ENCODE measurements at places on chromosomes 1 and 21. TPM values are rescaled to one million over a fixed set of nuclear protein-coding genes. Genes with fewer than 3 reads are reported as not detected.

DNA sequence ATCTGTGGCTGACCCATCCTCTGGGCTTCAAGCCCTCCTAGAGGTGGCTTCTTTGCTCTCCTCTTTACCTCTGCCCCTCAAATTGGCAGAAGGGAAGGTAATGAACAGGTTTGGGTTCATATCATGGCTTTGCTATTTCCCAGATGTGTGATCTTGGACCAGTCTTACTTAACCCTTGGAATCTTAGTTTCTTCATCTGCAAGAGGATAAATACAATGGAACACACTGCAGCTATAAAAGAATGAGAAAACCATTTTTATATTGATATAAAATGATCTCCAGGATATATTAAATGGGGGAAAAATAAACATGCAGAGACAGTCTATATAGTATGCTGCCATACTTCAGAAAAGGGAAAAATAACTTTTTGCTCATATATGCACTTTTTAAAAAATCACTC is 5.6 kb downstream of the GLMP start:
- no peak for DNase-seq
- no peaks in the 10 kb centered on the region for H3K27me3 ChIP-seq
- no peak overlapping the region for H3K4me3 ChIP-seq
- no peak overlapping the region for H3K27ac ChIP-seq

Gene AMIGO1
- 8.5 TPM for total RNA-seq

GRCh38 chr1:5225707-5226704 is 571.6 kb downstream of the AJAP1 start:
- H3K36me3 ChIP-seq, result no peaks in the 10 kb centered on the region
- DNase-seq, result no peak
- no peak overlapping the region for H3K27ac ChIP-seq
- H3K4me3 ChIP-seq, result no peak overlapping the region

Gene KCNE1
- total RNA-seq, result 0.34 TPM

Gene C1orf94
- total RNA-seq, result not detected

DNA sequence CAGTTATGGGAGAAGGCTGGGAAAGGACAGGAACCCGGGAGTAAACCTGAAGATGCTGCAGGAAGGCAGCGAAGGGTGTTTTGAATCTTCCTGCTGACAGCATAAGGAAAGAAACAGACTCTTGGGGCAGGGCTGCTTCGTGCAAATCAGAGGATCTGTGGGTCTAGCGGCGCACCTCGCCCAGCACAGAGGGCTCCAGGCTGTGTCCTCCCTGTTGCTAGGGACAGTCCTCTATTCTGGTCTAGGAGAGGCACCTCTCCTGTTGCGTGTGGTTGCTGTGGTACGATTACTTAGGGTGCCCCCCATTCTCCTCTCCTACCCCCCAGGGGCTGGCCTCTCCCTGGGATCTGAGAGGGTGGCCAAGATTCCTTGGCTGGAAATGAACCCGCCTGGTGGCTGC is 11.4 kb downstream of the C2CD2 start:
- H3K4me3 ChIP-seq, result no peak overlapping the region
- peaks cover 7% of the 10 kb centered on the region for H3K36me3 ChIP-seq
- H3K27ac ChIP-seq, result no peak overlapping the region
- H3K27me3 ChIP-seq, result no peaks in the 10 kb centered on the region
- H3K4me1 ChIP-seq, result peaks cover 4% of the 10 kb centered on the region

DNA sequence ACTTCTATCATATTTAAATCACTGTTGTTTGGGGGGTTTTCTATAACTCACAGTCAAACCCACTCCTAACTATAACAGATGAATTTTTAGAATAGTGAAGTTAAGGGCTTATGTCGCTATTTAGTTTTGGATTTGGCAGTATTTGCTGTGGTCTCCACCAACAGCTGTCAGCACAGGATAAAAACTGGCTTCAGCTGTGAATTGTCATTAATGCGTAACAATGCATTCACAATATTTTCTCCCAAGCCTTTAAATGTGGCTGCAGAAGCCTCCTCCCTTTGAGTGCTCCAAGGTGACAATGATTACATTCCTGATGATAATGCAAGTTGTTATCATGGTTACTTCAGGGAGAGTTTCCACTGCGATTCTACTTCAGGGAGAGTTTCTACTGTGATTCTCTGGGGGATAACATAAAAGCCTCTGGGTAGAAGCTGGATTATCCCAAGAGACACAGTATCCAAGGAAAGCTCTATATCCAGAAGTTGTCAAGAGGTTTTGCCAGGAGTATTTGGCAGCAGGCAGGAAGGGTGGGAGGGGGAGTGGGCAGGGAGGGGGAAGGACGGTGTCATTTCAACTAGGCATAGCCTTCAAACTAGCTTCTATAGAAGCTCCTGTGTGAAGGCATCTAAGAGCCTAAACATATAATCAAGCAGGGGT is 14.9 kb upstream of the SMIM12 start:
- DNase-seq, result no peak
- H3K27me3 ChIP-seq, result peaks cover 71% of the 10 kb centered on the region
- H3K4me1 ChIP-seq, result no peaks in the 10 kb centered on the region
- no peak overlapping the region for H3K4me3 ChIP-seq
- no peaks in the 10 kb centered on the region for H3K36me3 ChIP-seq

Gene SEMA6C
- total RNA-seq, result 5.5 TPM

Gene FCN3
- 2.7 TPM for total RNA-seq

GRCh38 chr21:44566403-44566802 is 7.1 kb upstream of the KRTAP10-4 start:
- H3K27me3 ChIP-seq, result peaks cover 18% of the 10 kb centered on the region
- H3K4me1 ChIP-seq, result no peaks in the 10 kb centered on the region
- no peak overlapping the region for H3K4me3 ChIP-seq
- no peaks in the 10 kb centered on the region for H3K36me3 ChIP-seq

Gene EPRS1
- 45.7 TPM for total RNA-seq

All from suprapubic skin (tissue), 4 donors.